ENCODE measurements at places on chromosomes 6 and 20.

DNA sequence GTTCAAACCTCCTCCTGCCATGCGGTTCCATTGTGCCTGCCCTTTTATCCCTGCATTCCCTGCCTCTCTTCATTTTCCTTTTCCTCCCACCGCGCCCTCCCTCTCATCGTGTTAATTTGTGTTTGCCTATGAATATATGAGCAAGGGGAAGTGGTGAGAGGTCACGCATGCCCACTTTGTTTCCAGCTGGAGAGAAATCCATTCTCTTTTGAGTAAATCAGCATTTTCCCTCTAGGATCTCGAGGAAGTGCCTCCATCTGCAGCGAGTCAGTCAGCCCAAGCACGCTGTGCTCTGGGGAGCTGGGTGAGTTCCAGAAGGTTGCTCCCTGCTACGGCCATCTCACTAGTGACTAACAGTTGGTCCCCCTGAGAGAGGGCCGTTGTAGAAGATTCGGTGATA, 42.9 kb downstream of the CDH26 start:
- no peak for DNase-seq

- DNase-seq: no peak
Measured at GRCh38 chr6:145428706-145429105, 306.6 kb downstream of the EPM2A start.

GRCh38 chr20:52103913-52104545, 87.5 kb downstream of the ZFP64 start:
- DNase-seq: no peak

GRCh38 chr6:71289039-71289801, 609 bp downstream of the OGFRL1 start:
- DNase-seq: no peak

DNA sequence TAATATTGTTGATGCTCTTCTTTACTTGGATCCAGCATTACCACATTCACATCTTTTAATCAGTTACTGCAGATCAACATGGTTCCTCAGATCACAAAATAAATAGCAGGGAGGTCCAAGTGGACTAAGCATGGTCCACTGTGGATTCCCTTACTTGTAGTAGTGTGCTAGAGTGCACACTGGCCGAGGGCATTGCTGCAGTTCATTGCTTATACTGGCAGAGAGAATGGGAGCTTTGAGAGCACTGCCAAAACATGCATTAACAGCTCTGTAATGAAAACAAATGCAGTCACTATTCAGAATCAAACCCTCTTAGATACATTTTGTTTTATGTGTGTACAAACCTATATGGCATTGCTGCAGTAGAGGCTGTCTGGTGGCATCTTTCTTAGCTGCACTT, 471.5 kb downstream of the CD109 start:
- no peak for DNase-seq

DNA sequence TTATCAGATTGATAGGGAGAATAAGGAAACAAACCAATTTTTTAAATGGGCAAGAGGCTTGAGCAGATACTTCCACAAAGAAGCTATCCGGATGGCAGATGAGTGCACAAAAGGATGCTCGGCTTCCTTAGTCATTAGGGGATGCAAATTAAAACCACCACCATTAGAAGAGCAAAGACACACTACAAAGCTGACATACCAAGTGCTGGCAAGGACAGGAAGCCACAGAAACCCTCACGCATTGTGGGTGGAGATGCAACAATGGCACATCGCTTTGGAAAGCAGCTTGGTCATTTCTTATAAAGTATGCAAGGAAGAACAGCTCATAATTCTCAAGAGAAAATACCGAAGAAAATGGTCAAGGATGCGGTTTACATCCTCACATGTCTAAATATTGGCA, 19.8 kb downstream of the BFSP1 start:
- no peak for DNase-seq

DNA sequence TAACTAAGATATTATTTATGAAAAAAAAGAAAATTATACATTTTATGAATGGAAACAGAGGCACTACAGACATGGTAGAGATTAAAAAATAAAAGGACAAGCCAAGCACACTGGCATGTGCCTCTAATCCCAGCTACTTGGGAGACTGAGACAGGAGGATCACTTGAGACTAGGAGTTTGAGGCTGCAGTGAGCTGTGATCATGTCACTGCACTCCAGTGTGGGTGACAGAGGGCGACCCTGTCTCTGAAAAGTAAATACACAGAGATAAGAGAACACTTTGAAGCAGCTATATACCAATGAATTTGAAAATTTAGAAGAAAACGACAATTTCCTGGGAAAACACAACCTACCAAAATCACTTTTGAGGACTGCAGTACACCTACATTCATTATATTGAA, 47.4 kb upstream of the TFAP2C start:
- no peak for DNase-seq

DNA sequence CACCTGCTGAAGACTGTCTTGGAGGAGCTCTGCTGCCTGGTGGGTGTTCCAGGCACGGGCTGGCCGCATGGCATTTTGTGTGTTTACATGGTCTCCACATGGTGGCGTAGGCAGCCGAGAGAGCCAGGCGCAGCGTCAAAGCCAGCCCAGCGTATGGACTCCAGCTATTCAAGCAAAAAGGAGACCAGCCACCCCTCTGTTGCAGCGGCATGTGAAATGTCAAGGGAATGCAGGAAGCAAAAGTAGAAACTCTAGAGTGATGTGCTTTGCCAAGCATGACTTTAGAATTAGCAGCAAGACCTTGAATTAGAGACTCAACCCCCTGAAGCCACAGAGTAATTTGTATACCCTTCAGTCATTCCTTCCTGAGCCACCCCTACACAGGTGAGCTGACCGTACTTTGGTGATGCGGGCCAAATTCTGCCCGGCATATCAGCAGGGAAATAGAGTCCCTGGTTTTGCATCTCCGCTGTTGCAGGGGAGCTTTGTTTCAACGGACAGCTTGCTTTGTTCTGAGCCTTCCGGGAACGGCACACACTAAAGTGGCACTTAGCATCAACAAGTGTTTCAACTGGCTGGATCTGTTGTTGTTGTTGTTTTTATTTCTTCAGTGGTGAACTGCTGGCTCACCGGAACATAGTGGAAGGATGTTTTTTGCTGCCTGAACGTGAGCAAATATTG, 48.5 kb downstream of the FNDC1 start:
- DNase-seq: no peak

DNA sequence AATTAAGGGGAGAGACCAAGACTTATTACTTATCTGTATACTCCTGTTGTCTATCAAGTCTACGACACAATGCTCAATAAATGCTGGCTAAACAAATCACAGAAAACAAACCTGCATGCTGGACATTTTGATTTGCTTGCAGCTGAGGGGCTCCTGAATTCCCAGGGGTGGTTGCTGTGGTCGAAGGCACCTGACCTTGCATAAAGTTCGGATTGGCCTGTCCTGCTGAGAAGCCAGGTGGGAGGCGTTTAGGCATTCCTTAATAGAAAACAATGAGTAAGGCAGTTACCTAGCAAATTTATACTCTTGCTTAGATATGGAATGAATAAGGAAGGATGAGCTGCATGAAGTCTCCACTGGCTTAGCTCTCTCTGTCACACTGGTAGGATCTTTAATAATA, 50.5 kb downstream of the TP53INP2 start:
- no peak for DNase-seq

- DNase-seq: no peak
Measured at GRCh38 chr6:90008189-90008907, 114.1 kb downstream of the GJA10 start.

- no peak for DNase-seq
Measured at GRCh38 chr6:45901767-45902650, 113.7 kb downstream of the CLIC5 start.

GRCh38 chr20:48653706-48654051, 174.1 kb downstream of the PREX1 start:
- DNase-seq: no peak

- DNase-seq: no peak
Measured at GRCh38 chr6:118656847-118657451, 5.6 kb upstream of the CEP85L start.

DNA sequence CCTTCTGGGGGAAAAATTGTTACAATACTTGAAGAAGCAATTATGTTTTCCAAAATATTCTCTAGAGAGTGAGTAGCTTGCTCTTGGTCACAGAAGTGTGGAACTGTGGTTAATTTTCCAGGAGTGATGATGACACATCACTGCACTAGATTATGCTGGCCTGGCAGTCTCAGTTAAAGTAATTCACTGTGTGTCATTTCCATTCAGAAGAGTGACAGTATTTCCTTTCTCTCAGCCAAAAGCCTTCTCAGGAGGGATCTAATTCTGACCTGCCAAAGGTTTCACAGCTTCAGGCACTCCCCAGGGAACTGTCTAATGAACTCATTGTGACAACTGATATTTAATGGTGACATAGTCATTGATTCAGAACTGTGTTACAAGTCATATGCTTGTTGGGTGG, 517.5 kb downstream of the TBC1D32 start:
- DNase-seq: no peak

DNA sequence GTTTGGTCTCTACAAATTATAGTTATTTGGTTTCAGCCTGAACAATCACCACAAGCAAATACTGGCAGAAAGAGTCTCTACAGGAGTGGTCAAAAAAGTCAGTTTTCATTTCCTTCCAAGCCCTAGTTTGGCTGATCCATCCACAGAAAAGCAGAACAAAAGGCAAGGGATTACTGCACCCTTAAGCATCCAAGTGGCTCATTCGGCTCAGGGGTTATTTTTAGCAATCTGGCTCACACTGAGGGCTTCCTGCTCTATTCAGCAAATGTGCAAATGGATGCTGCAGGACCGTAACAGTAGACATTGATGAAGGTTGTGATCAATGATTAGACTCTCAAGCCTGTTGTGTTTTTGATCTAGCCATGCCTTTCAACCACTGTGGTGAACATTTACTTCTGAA, 62.2 kb upstream of the FABP7 start:
- DNase-seq: peak; percentile 72

DNA sequence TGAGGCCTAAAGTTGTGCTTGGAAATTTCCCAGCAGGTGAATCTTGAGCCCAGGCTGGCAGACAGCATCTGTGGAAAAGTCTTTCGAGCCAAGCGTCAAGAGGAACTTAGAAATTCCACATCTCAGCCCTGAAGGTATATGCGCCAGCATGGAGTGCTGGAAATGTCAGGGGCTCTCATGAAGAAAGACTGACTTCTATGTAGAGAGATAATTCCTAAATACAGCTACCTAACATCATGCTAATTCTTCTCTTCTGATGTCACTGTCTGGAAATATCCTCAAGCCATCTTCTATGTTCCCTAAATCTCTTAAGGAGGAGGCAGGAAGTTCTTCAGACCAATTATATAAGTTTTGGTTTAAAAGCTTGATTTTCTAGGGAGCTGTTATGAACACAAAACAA, 492.4 kb upstream of the MARCKS start:
- DNase-seq: no peak

GRCh38 chr6:159654483-159655098, 38.5 kb downstream of the SOD2 start:
- DNase-seq: no peak

GRCh38 chr20:703426-703825, 27.8 kb upstream of the SCRT2 start:
- DNase-seq: no peak

GRCh38 chr6:120965814-120966213, 368.5 kb downstream of the TBC1D32 start:
- no peak for DNase-seq

- DNase-seq: no peak
Measured at GRCh38 chr6:108741331-108741989, 106.8 kb upstream of the ARMC2 start.

- DNase-seq: no peak
Measured at GRCh38 chr6:43575105-43575771, 600 bp downstream of the XPO5 start.

- DNase-seq: no peak
Measured at GRCh38 chr6:116409756-116410155, 39.0 kb downstream of the DSE start.

GRCh38 chr6:125853756-125854155, 63.0 kb downstream of the NCOA7 start:
- no peak for DNase-seq

DNA sequence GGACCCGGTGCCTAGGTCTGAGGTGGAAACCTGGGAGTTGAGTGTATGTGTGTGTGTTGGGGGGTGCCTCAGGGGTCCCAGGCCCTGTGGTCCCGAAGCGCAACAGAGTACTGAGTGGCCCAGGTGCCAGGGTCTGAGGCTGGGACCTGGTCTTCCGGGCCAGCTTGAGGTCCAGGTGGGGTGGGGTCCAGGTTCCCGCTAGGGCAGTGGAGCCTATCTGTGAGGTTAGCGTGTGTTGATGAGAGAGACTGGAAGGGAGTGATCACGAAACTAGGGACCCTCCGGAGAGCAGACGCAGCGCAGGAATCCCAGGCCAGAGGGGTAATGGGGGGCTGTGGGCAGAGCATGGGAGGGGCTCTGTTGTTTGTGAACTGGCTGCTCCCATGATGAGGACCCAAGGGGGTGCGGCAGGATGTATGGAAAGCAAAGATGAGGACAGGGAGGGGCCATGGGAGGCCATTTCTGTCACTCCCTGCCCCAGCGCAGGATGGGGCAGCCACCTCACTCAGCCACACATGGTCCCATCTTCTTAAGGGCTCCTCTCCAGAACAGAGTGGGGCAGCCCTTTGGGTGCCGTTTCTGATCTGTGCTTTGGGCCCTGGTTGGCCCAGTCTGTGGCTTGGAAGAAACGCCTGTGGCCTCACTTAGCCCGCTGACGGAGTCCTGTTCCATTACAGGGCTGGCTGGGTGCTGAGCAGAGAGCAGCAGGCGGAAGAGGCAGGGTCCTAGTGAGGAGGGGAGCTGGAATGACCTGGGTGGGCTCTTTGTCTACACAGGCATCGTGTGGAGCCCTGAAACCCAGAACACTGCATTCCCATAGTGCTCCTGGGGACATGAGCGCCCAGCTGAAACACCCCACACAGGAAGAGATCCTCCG, 872 bp downstream of the HSPA12B start:
- DNase-seq: no peak

GRCh38 chr6:44373051-44373450, 14.5 kb upstream of the CDC5L start:
- DNase-seq: no peak

DNA sequence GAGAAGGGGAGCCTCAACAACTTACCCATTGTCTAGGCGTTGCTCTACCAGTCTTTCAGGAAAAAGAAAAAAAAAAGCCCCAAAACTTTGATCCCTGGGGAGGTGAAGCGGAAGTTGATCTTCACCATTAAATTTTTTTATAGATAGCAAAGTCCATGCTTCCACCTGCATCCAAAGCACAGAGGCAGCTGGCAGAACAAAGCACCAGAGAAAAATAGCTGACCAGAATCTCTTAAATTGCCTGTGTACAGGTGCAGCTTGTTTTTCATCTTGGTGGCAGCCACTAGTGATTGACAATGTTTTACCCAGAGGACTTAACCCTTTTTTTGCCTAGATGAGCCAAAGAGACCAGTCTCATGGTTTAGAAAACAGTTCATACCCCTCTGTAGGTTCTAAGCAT, 86.0 kb downstream of the MYB start:
- DNase-seq: no peak

GRCh38 chr6:120584111-120584760, 750.0 kb downstream of the TBC1D32 start:
- DNase-seq: no peak

GRCh38 chr20:53831812-53832211, 238.2 kb upstream of the ZNF217 start:
- no peak for DNase-seq

GRCh38 chr6:67640484-67640883, 994.6 kb upstream of the ADGRB3 start:
- no peak for DNase-seq

- no peak for DNase-seq
Measured at GRCh38 chr6:49923826-49924225, 40.1 kb downstream of the DEFB114 start.

GRCh38 chr6:146650799-146651481, 52.2 kb downstream of the ADGB start:
- DNase-seq: no peak
